A172 (cell line): ENCODE measurements at places on chromosomes 3 and 15.
A peak's percentile ranks its signal among the peaks of the same experiment; 100 is the strongest.

DNA sequence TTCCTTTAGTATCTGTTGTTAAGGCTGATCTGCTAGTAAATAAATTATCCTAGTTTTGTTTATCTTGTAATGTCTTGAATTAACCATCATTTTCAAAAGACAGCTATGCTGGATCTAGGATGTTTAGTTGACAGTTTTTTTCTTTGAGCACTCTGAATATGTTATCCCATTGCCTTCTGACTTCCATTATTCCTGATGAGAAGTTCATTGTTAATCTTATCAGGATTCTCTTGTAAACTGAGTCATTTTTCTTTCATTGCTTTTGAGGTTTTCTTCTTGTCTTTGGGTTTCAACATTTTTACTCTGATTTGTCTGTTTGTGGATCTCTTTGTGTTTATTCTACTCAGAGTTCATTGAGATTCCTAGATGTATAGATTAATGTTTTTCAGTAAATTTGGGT lies 157.7 kb downstream of the WNT7A start:
- DNase-seq = no peak

DNA sequence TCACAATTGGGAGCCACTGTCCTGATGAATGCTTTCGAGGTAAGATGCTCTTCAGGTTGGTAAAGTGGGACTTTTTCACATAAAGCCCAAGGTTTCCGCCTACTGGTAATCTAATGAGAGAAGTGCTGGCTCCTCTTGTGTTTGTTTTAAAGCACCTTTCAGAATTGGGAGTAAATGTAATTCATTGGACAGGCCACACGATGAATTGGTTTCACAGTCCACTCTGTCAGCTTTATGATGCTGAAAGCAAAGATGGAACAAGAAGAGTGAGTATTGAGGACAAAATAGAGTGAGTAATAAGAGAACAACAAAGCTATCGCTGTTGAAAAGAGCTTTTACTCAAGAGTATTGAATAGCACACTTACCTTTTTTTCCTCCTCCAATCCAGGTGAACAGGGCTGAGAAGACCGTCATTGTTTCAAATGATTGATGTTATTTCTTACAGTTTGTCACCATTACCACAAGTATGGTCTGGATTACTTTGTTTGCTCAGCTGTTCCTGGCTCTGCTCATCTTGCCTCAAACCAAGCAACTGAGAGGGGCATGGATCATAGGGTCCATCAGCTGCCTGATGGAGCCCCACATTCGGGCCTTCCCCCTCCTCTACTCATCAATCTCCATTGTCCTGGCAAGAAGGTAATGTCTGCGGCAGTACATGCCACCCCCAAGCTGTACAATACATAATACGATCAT lies 136.1 kb upstream of the CNTN4 start:
- DNase-seq = no peak

DNA sequence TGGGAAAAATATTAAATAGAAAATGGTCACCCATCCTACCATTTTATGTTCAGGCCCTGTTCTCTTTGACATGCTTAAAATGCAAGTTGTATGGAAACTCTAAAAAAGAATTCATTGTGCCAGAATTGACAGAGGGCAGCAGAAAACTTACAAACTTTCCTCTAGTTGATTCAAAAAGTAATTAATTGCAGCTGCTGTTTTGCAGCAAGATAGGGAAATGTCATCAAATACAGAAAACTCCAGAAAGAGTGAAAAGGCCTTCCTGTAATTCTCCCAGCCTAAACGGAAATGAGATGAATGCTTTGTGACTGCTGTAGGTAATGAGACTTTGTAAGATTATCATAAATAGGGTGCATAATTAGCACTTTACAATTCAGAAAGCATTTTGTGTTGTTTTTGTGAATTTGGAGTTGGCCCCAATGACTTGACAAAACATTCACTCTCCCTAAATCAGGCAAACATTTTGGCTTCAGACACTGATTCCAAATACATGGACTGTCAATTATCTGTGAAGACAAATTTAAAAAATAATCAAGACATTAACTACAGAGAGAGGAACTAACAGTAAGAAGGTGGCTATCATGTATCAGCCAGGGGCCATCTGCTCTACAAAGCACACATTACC lies 861.8 kb downstream of the SQOR start:
- no peak for DNase-seq

DNA sequence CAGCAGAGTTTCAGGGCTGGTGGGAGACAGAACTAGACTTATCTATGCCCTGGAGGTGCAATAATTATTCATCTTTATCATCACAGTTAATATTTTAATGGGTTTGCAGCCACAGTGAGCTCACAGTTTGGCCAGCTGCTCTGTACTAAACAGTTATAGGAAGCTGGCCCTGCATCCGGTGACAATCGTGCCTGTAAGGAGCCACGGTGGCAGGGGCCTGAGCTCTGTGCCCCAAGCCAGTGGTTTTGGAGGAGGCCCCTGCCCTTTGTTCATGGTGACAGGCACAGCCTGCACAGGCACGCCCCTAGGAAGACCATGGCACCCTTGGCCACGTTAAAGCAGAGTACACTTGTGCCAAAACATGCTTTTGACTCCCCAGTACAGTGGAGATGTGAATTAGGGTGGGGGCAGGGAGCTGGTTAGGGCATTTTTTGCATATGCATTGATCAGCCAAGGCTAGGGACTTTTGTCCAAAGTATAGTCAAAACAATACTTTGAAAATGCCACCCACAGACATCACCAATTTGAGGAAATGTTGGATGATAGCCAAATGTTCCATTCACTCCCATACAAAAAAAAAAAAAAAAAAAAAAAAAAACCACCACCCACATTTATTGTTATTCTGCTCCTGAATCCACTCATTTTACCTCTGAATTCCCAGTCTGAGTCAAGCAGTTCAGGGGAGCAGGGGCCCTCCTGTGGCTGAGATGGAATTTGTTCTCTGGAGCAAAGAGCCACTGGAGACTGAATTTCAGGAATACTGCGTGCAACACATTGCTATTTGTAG lies 3.4 kb upstream of the RFTN1 start:
- DNase-seq = peak; percentile 62

GRCh38 chr3:68985146-68985790 lies 28.2 kb downstream of the EOGT start:
- DNase-seq = no peak

- no peak for DNase-seq
Observed at GRCh38 chr3:79253704-79254103, 514.1 kb downstream of the ROBO1 start.

DNA sequence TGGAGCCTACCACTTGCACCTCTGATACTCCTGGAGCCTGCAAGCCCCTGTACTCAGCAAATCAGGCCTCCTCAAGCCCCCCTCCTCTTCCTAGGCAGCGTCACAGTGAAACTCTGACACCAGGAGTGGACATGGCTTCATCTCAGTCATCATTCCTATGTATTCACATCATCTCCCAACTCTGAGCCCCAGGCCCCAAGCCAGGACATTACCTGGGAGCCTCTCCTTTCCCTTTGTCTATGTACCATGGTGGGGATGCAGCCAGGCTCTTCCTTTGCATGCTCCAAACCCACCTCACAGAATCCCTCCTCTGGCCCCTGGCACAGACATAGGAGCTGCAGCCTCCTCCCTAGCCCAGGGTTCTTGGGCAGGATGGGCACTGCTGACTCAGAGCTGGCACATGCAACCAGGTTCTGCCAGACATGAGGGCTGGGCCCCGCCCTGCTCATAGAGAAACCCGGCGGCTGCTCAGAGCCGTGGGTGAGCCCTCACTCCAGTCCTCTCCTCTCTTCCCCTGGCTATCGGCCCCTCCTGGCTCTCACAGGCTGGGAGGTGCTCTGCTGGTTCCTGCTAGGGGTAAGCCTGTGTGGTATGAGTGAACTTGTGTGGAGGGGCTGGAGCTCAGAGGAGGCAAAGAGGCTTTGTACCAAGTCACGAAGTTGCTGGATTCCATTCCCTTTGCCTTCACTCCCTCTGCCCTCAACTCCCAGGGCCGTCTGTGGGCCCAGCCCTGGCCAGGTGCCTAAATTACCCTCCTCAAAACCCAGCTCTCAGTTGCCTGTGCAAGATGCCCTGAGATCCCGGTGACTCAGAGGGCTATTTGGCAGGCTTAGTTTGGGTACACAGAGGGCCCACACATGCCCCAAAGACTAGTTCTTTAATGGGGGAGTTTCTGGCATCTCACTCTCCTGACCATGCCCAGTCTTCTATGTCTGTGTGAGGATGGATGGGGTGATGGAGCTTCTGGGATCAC lies 1.9 kb upstream of the PLCD1 start:
- DNase-seq = peak; percentile 89

- no peak for DNase-seq
Observed at GRCh38 chr15:64697911-64698369, 77.4 kb downstream of the RBPMS2 start.

DNA sequence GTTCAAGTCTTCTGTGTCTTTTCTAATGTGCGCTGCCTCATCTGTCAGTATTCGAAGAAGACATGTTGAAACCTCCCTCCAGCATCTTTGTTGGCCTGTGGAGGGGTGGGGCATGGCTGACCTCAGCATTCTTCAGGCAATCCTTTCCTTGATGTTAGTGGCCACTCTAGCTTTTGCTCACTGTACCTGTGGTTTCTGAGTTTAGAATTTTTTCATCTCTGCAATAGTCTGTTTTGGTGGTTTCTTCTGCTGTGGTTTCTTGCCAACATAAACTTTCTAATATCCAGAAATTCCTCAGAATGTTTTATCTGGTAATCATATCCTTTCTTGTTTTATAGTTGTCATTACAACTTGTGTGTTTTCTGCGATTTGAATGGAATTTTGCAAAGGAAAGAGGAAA lies 251.3 kb upstream of the NR2E3 start:
- DNase-seq = peak; percentile 86

DNA sequence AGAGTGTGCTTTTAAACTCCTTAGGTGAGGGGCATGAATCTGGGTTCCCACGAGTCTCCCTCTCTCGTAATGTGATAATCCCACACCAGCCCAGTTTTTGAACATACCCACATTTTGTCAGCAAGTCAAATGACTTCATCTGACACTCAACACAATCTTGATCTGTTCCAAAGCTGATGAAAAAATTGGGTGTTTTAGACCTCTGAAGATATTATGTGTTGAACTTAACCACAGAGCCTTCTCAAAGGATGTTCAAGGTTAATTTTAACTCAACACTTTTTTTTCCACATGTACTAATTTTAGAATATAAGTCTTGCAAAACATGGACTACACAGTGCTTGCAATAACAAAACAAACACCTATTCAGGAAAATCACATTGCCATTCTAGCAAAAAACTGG lies 123.1 kb downstream of the TGFBR2 start:
- no peak for DNase-seq

DNA sequence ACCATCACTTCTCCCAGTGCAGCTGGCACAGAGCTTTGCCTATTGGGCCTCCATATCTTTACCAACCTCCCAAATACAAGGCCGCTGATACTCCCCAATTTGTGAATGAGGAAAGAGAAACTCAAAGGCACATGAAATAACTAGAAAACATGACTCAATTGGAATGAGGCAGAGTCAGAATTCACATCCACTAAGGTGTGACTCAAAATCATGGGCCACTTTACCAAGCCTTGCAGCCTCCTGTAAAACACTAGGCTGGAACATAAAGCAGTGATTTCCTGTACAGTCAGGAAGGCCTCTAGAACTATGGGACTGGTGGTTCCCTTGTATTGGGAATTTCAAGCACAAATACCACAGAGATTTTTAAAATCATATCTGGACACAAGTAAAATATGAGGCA lies 128.6 kb downstream of the DCLK3 start:
- DNase-seq = no peak

- DNase-seq = no peak
Observed at GRCh38 chr3:76474632-76475031, 565.3 kb upstream of the ROBO2 start.

- DNase-seq = no peak
Observed at GRCh38 chr15:98960555-98961050, 47.0 kb downstream of the PGPEP1L start.

- no peak for DNase-seq
Observed at GRCh38 chr15:59936741-59937140, 67.4 kb upstream of the FOXB1 start.

DNA sequence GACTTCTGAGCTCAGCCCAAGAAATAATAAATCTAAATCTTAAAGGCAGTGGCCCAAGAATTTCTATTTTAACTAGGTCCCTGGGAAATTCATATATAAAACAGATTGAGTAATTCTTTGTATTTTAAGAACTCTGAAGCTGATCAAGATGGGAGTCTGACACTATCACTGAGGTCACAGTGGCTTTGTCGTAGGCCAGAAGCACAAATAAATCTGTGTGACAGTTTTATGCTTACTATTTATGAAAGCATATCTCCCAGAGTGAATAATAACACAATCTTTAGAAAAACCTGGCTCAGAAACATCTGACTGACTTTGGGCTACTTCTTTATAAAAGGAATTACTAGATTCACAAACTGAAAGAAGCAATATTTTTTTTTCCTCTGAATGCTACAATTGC lies 51.9 kb downstream of the SLITRK3 start:
- DNase-seq = no peak

- DNase-seq = no peak
Observed at GRCh38 chr15:99113547-99114271, 8.8 kb downstream of the SYNM start.

- no peak for DNase-seq
Observed at GRCh38 chr3:100155128-100155527, 40.8 kb upstream of the FILIP1L start.

- no peak for DNase-seq
Observed at GRCh38 chr3:118347396-118348168, 687.1 kb downstream of the IGSF11 start.

DNA sequence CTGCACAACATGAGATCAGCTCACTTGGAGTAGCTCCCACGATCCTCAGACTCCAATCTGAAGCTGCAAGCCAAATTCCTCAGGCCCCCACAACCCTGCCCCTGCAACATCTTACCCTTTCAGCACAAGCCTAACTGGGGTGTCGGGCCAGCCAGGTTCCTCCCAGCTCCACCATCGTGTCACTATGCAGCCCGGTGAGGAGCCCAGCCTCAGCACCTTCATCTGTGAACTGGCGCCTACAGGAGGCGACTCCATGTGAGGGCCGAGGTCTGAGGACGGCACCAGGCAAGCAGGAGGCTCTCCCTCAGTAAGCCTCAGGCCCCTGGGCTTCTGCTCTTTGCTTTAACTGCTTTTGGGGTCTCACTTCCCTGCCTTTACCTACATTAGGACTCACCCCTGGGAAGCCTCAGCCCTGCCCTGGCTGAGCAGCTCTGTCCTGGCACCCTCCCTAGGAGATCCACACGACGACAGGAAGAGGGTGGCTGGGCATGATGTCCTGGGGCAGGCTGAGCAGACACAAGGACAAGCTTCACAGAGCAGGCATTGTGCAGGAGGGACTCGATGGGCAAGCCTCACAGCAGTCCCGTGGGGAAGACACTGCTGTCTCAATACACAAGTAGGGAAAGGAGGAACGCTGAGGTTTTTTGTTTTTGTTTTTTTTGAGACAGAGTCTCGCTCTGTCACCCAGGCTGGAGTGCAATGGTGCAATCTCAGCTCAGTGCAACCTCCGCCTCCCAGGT lies 104.6 kb downstream of the ADAMTS17 start:
- DNase-seq = no peak

DNA sequence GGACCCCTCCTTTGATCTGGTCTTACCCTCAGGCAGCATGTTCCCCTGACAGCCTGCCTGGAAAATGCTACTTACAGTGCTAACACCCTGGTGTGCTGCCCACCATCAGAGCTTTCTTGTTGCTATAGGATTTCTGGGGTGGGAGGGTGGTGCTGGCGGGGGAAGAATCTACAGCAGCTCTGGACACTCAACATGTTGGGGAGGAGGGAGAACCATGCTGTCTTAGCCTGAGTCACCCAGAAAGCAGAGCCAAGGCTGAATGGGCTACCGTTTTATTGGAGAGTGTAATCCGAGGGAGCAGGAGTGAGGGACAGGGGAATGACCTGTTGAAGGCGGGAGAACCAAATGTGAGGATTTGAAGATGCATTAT lies 45.6 kb downstream of the MFSD1 start:
- peak; percentile 13 for DNase-seq

GRCh38 chr3:126267169-126267975 lies 87.0 kb upstream of the ALDH1L1 start:
- DNase-seq = peak; percentile 87

- DNase-seq = no peak
Observed at GRCh38 chr3:173216063-173216462, 75.0 kb upstream of the SPATA16 start.
